ENCODE measurements at places on chromosomes 1 and 21. TPM values are rescaled to one million over a fixed set of nuclear protein-coding genes. Genes with fewer than 3 reads are reported as not detected.

DNA sequence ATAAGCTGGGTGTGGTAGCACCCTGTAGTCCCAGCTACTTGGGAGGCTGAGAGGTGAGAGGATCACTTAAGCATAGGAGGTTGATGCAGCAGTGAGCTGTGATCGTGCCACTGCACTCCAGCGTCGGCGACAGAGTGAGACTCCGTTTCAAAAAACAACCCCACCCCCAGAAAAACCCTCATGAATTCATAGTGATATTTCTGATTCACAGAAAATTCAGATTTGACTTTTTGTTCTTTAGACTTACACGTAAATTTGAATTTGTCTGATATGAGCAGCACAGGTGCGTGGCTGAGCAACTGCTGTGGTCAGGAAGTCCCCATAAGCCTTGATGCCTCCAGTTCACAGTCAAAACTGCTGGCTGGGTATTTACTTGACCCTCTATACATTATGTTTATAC is 10.0 kb upstream of the MORC3 start:
- DNase-seq, result no peak

- no peak for DNase-seq
These were observed 70.6 kb downstream of the GADD45A start for GRCh38 chr1:67755619-67756018.

DNA sequence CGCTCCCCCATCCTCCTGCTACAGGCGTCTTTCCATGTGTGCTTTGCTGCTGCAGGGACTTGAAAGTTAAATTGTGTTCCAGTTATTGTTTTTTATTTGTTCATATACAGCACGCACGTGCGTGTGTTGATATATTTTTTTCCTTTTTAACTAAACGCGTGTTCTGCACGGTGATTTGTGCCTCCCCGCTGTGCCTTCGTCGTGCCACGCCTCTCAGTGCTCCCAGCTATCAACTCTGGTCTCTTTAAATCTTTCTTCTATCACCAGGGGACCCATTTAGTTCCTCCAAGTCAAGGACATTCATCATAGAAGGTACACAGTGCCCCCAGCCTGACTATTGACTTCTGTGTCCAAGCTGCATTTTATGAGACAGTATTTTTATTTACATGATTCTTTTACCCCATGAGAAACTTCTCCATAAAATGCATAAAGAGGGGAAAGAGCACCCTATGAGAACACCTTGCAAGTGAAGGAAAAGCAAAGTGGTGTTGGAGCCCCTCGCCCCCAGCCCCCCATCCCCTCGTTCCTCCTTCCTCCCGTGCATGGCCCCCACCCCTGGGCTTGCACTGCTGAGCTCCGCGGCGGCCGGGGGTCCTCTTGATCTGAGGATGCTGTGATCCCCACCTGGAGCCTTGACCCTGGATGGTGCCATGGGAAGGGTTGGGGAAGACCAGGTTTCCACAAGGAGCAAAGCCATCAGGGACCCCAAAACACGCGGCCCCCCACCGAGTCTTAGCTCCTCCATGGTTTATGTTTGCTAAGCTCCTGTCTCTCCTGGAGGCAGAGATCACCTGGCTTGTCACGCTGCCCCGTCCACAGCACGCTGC is 45.5 kb downstream of the KCNAB2 start:
- no peak for DNase-seq

- DNase-seq, result no peak
These were observed 9.3 kb downstream of the DPYD start for GRCh38 chr1:97911266-97912215.

DNA sequence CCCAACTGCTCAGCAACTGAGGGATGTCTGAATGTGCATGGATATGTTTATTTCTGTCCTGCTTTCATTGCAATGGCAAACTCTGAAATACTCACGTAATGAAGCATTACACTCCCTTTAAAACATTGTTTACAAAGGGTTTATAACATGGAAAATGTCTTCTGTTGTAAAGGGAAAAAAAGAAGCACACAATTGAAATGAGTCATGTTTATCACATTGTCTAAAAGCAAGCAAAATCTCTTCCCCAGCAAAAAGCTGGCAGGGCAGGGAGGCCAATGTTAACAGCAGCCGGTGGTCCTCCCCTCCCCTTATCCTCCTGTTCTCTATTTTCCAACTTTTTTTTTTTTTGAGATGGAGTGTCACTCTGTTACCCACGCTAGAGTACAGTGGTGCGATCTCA is 3.9 kb upstream of the EFNA1 start:
- DNase-seq, result no peak

DNA sequence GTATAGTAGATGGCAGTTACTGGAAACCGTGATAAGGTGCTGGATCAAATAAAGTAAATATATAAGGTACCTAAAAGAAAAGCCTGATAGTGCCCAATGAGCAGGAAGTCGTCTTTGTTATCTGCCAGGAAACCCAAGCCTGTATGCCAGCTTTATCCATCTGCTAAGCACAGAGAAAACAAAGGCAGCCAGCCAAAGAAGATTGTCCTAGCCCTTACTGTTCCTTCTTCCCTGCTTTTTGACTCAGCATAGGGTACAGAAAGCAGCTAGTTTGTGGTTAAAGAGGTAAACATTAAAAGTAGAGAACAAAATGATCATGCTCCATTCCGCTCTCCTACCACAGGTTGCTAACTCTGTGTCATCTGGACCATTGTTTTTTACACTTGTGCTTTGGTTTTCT is 10.1 kb downstream of the KRTAP22-2 start:
- DNase-seq, result no peak

DNA sequence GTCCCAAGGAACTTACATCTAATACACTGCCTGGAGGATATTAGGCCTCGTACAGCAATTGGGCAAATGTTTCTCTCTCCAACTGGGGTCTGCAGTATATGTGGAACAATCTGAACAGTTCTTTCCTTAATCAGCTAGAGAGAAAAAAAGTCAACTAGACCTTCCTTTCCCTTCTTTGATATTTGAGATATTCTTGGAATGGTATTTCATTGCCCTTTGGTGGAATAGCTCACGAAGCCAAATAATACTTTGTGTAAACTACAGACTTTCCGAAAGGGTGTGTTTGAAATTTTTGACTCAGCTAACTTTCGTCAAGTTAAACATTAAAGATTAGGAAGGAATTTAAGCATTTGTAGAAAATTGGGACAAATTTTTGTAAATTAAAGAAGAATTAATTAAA is 425.6 kb downstream of the RWDD3 start:
- no peak for DNase-seq

DNA sequence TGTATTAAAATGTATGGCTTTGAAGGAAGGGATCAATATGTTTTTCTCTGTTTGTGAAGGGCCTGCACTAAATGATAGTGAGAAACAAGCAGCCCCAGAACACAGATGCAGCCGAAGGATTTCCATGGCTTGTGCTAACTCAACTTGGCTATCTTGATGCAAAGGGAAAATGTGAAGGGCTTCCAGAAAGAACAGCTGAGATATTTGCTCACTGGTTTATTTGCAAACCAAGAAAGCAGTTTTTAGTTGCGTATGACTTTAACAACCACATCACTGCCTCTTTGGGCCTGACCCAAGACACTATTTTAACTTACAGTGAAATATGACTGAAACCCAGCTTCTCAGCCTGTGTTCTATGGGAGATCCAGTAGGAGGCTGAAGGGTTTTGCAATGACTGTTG is 369.9 kb downstream of the SETD4 start:
- DNase-seq, result no peak

DNA sequence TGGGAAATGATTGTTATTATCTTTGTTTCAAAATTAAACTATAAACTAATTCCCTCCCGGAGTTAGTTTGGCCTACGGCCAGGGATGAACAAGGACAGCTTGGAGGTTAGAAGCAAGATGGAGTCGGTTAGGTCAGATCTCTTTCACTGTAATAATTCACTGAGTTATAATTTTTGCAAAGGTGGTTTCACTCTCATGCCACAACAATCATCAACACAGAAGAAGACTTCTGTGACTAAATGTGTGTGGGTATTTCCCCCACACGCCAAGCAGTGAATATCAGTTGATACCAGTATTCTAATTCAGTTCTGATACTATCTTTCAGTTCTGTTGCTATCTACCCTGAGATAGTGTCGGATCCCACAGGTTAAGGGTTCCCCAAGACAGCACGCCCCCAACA is 215.1 kb downstream of the S1PR1 start:
- no peak for DNase-seq

GRCh38 chr1:62057641-62058290 is 136.9 kb upstream of the L1TD1 start:
- no peak for DNase-seq

GRCh38 chr1:197180252-197180878 is 33.9 kb upstream of the ASPM start:
- DNase-seq, result no peak

DNA sequence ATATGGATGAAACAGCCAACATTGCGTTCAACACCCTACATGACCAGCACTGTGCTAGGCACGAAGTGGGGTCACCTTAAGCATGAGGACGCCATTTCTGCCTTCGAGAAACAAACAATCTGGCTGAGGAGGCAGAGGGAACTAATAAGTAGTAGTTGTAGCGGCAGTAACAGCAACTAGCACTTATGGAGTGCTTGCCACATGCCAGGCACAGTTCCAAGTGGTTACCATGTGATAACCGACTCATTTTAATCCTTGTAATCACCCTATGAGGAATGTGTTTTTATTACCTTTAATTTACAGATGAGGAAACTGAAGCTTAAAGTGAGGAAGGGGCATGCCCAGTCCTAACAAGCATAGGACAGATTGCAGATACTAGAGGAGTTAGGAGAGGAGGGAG is 33.7 kb downstream of the KCND3 start:
- peak; percentile 25 for DNase-seq

DNA sequence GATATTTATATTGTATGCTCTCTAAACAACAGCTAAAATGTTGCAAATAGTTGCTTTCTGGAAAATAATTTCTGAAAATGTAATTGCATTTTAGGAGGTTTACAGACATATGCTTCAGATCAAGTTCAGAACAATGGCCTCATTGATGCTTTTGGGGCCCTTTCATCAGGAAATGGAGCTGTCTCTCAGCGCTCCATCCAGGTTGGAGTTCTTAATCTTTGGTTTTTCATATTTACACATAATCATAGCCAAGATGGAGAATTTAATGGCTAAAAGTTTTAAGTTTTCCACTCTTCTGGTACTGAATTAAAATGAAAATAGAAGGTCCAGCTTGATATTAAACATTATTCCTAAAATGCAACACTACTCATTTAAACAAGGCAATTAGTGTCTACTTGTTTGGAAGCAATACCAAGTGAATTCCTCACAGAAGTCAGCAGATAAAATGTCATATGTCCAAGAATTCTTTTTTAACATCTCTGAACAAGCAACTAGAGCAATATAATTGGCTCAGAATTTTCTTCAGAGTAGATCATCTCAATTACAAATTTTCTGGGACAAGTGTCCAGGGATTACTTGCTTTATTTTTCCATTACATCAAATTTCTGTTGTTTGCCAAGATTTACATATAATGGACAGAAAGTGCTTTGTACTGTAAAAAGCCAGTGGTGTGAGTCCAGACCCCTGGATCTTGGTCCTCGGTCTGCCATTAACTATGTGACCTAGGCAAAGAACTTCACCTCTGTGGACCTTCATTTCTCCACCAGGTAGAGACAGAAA is 22.6 kb downstream of the CLCA1 start:
- DNase-seq, result no peak

DNA sequence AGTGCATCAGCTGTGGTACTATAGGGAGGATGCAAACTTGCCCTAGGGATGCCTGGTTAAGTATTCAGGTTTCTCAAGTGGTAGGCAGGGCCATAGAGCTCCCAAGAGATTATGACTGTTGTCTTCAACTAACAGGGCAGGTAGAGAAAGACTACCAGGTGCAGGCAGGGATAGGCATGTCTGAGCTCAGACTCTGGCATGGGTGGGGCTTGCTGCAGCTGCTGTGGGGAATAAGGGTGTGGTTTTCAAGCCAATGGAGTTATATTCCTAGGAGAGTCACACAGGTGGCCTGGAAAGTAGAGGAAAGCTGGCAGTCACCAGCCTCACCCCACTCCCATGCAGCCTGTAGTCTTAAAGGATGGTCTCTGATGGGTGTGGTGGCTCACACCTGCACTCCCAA is 673.4 kb upstream of the ADGRL4 start:
- DNase-seq, result no peak

DNA sequence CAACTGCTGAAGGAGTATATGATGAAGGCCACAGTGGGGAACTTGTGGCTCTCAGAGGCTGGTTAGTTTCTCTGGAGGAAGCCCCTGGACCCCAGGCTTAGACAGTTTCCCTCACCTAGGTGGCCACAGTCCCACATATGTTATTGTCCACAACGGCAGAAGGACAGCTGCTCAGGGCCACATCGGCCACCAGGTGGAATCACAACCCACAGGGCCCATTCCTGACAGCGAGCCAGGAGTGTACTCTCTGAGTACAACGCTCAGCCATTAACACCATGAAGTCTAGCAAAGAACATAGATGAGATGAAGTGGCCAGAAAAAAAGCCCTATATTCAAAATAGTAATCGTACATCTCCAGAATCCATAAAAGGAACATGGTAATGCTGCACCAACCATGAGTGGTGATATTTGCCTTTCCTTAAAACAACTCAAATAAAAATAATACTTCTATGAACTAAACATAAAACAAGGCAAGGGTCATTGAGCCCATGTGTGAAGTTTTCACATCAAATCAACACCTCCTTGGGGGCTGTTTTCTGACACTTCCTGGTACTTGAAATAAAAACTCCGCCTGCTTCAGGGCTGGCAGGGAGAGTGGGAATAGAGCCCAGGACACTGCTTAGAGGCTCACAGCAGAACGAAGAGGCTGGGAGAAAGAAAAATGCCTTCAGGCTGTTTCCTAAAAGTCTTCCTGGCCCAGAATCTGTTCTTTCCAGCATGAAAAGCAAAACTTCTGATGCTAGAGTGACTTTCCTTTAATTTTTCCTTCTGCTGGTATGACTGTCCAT is 383.3 kb downstream of the HHAT start:
- DNase-seq, result no peak

DNA sequence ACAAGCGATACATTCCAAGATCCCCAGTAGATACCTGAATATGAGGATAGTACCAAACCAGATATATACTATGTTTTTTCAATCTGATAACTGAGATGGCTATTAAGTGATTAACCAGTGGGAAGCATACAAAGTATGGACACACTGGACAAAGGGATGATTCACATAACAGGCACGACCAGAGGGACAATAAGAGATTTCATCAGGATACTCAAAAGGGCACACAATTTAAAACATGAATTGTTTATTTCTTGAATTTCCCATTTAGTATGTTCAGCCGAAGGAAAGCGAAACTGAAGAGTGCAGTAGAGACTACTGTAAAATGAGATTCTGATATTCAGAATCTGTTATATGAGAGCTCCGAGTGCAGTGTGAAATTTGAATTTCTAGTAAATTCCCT is 10.6 kb downstream of the ZZZ3 start:
- DNase-seq, result no peak

TUT4 gene
- total RNA-seq, result 39.8 TPM

AGO4 gene
- 22.0 TPM for total RNA-seq

RNU11 gene
- total RNA-seq, result not detected

BMP8B gene
- total RNA-seq, result 0.24 TPM

TMEM82 gene
- not detected for total RNA-seq
